ENCODE measurements at places on chromosomes 1 and 21.
A peak's percentile ranks its signal among the peaks of the same experiment; 100 is the strongest.

DNA sequence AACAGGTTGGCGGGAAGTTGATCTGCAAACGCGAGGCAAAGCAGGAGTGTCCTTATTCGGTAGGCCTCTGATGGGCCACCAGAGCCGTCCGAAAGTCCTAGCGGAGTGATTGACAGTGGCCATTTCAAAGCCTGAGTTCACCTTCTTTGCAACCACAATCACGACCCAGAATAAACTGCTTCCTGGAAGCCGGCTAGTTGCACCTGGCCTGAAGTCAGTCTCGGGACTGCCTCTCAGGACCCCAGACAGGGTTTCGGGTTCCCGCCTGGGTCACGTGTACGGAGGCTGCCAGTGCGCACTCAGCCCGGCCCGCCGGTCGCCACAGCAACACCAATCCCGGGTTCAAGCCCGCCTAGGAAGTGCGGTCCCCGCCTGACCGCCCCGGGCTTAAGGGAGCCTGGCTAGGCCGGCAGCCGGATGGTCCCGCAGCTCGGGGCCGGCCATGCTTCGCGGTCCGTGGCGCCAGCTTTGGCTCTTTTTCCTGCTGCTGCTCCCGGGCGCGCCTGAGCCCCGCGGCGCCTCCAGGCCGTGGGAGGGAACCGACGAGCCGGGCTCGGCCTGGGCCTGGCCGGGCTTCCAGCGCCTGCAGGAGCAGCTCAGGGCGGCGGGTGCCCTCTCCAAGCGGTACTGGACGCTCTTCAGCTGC lies at the start of gene TOR3A:
TSS of gene TOR3A (plus strand) at position 384 of the 646 bp plus-strand sequence. CDS start at position 443, 59 bp downstream.
- peak; percentile 85 for DNase-seq

DNA sequence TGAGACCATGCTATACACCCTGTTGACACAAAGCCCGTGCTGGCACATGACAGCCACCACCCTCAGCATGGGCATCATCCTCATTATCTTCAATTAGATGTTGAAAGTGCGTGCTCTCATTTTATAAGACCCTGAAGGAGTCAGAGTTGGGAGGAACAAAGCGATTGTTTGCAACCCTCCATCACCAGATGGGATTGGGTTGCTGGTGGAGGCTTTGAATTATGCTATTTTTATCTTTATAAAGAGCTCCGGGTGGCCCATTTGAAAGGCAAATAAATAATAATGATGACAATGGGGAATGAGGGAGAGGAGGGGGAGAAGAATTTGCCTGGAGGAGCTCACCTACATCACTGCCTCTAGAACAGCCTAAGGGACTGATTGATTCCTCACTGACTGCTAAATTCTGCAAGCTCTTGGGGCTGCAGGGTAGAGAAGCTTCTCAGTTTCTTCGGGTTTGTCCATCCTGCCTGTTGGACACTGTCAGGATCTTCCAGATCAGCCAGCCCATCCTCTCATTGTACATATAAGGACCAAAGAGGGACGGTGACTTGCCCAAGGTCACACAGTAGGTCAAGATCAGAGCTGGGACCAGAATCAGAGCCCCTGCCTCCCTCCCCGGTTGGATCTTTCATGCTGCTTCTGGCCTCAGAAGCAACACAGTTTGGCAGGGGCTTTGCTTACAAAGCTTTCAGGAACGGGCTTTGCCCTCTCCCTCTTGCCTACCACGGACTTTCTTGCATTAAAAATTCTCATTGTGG lies 130.9 kb upstream of the ZBTB40 start:
- no peak for DNase-seq

DNA sequence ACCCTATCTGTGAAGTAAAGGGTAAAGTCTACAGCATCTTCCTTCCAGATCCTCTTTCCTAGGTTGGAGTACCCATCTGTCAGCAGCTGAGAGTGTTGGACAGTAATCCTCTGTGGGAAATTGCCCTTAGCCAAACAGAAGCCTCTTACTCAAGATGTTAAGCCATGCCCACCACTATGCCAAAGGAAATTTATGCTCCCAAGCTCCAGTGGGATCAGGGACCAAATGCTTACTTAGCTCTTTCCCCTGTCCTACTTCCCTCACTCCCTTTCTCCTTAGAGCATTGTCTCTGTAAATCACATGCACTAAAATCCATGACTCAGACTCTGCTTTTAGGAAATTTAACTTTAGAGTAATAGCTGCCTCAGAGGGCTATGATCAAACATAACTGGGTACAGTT lies 254.0 kb downstream of the BRINP2 start:
- DNase-seq: no peak

- DNase-seq: no peak
These were observed 130.3 kb upstream of the ATP1A1 start for GRCh38 chr1:116242741-116243140.

DNA sequence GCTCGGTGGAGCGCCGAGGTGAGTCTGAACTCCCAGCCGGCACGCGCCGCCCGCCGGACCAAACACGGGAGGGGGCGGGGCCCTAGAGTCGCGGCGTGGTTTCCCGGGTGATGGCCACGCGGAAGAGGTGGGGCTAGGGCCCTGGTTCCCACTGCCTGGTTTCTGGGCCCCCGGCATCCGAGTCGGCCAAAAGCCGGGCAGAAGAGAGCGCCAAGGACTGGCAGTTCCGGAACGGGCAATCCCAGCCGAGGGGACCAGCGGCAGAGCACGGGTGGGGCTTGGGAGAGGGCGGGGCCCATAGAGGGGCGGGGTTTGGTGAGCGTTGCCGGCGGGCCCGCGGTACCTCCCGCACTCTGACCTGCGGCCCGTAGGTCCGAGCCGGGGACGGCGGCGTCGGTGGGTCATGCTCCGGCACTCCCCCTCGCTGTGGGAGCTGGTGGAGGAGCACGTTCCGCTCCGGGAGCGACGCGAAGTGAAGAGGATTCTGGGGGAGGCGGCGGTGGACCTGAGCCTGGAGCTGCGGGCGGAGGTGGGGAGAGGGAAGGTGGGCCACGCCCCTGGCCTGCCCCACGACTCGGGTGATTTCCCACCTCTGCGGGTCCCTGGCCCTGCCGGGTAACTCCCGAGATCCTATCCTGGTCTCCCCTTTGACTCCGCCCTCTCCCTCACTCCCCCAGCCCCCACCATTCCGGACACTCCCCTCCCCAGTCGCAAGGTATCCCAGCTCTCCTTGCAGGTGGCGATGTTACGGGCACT lies at the start of gene CCDC24:
TSS of gene CCDC24 (plus strand) at position 124 of the 756 bp plus-strand sequence. CDS start at position 404, 280 bp downstream.
- peak; percentile 82 for DNase-seq

DNA sequence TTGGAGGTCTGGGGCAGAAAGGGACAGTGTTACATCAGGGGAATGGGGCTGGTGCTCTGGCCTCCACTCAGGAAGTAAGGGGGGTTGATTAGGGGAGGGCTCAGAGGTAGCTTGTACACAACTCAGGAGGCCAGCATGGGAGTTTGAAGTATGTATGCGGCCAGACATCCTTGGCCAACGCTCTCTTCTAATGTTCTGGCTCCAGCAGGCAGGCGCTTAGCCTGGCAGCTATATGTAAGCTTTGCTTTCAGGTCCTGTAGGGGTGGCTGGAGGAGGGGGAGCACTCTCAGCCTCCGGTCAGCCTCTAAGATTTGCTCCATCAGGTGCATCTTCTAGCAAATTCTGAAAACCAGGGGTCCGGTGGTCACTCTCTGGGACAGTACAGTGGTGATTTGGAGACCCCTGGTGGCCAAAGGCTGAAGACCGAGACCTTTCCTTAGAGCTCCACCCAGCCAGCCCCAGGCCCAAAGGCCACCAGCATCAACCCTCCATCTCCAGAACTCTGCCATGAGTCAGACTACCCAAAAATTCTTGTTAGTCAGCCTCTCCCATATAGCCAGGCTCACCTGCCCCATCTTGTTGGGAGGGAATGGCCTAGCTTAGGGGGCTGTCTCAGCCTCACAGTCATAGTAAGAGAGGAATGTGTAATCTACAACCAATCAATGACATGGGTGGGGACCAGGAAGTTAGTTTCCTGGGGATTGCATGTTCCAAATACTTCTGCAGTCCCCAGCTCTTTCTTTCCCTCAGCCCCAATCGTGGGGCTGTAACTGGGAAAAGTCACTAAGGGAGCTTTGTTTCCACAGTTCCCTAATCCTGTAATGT lies 9.7 kb upstream of the COL8A2 start:
- peak; percentile 65 for DNase-seq

- DNase-seq: no peak
These were observed 438.1 kb downstream of the LMO4 start for GRCh38 chr1:87766737-87767136.

- no peak for DNase-seq
These were observed 96.8 kb upstream of the LMO4 start for GRCh38 chr1:87231703-87232367.

GRCh38 chr1:174923820-174924219 lies 75.9 kb upstream of the CACYBP start:
- no peak for DNase-seq

GRCh38 chr1:46456411-46456963 lies 33.1 kb upstream of the DMBX1 start:
- no peak for DNase-seq

GRCh38 chr1:167663002-167663772 lies 33.2 kb downstream of the RCSD1 start:
- DNase-seq: no peak

GRCh38 chr1:22808186-22808675 lies 97.6 kb downstream of the EPHB2 start:
- DNase-seq: no peak

DNA sequence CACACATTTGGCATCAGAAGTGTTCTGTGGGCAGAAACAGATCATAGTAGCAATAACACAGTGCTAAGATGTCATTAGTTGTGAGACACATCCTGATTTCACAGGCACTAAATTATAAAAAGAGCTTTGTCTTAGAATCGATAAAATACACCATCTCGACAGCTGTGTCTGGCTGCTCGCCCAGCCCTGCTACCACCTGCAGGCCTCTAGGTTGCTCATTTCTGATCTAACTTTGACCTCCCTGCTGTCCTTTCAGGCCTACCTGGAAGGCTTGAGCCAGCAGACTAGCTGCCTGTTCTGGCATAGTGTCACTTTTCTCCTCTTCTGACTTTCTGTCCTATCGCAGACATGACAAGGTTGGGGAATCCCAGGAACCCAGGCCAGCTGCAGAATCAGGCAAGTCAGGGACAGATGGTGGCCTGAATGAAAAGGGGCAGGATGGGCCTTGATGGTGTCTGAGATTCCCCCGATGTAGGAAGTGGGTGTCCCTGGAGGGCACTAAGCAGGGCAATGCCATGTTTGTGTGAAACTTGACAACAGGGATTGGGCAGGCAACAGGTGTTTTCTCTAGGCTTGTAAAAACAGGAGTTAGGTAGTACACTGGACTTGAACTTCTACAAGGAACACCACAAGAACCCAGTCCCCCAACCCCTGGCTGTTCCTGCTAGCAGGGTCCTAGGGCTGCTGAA lies 66.6 kb upstream of the RHOU start:
- no peak for DNase-seq
